ENCODE measurements at places on chromosomes 5 and 9. TPM values are rescaled to one million over a fixed set of nuclear protein-coding genes. Genes with fewer than 3 reads are reported as not detected.

Gene SOHLH1
- not detected for total RNA-seq

Gene ZDHHC11
- total RNA-seq = 0.94 TPM

Gene EGFL7
- 38.5 TPM for total RNA-seq

Gene PROB1
- total RNA-seq = 0.38 TPM

Gene SUB1
- total RNA-seq = 104 TPM

Gene C9
- 1.4 TPM for total RNA-seq

Gene GMCL2
- not detected for total RNA-seq

Gene SPINK4
- total RNA-seq = not detected

Gene SOX30
- not detected for total RNA-seq

Measured in smooth muscle cell of the coronary artery (primary cell).